CD4-positive, alpha-beta T cell treated with Interleukin-21 for 1 hour (primary cell): ENCODE measurements at places on chromosomes 13 and 19.

- DNase-seq, result peak; percentile 2
Measured at GRCh38 chr13:32838945-32839344, 177.3 kb upstream of the KL start.

DNA sequence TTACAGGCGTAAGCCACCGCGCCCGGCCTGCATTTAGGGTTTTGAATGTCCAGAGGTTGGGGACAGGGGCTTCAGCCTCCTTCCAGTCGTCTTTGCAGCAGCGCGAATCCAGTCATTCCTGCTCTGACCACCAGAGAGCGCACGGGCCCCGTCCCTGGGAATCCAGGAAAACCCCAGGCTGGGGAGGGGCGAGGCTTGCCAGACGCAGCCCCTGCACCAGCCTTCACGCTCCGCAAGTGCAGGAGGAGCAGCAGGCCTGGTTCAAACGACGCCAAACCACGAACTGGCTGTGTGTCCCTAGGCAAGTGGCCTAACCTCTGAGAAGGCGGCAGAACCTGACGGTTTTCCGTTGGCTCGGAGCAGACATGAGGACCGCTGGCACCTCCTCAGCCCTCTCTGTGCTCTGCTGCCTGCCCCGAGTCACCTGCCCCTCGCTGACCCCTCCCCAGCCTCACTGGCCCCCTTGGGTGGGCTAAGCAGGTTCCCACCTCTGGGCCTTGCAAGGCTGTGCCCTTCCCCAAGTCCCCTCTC is 2.0 kb upstream of the RNF126 start:
- peak; percentile 87 for DNase-seq

DNA sequence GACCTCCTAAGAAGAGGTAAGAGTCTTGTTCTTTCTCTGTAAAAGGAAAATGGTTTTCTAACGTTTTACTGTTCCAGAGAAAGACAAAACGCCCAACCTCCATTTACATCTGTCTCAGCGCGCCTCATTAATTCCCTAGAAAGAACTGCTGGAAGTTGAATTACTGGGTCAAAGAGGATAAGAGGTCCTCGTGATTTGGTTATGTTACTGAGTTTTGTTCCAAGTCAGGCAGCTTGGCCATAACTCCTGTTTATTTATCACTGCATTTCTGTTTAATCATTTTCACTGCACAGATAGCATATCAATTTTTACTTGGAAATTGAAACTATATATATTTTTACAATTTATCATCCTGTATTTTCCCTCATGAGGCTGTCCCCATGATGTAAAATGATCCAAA is 112.9 kb upstream of the PEG3 start:
- DNase-seq, result no peak

- DNase-seq, result peak; percentile 80
Measured at GRCh38 chr19:49331616-49332055, 3.6 kb upstream of the CD37 start.

DNA sequence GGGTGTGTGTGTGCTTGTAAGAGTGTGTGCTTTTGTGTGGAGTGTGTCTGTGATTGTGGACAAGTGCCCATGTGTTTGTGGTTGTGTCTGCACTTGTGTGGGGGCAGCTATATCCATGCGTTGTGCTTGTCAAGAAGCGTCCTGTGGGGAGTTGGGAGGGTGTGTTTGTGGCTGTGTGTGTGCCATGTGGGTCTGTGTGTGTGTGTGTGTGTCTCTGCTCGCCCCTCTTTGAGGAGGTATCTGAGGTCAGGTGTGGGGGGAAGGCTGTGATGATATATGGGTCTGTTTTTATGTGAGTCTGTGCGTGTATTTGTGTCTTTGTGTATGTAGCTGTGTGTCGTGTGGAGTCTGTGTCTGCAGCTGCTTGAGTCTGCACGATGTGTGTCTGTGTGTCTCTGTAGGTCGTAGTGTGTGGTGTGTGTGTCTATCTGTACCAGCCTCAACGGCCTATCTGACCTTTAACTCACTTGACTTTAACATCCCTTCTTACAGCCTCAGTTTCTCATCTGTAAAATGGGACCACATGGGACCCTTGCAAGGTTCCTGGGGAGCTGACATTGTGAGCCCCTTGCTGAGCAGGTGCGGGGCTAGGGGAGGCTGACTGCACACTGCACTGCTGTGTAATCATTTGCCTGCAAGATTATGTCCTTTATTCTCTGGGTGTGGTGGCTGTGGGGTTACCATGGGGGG is 4.0 kb upstream of the NFIC start:
- no peak for DNase-seq

GRCh38 chr13:68272652-68273051 is 1042.5 kb upstream of the PCDH9 start:
- DNase-seq, result no peak

GRCh38 chr13:29465741-29466293 is 129.7 kb downstream of the SLC7A1 start:
- no peak for DNase-seq
